ENCODE measurements at places on chromosomes 1 and 21.

DNA sequence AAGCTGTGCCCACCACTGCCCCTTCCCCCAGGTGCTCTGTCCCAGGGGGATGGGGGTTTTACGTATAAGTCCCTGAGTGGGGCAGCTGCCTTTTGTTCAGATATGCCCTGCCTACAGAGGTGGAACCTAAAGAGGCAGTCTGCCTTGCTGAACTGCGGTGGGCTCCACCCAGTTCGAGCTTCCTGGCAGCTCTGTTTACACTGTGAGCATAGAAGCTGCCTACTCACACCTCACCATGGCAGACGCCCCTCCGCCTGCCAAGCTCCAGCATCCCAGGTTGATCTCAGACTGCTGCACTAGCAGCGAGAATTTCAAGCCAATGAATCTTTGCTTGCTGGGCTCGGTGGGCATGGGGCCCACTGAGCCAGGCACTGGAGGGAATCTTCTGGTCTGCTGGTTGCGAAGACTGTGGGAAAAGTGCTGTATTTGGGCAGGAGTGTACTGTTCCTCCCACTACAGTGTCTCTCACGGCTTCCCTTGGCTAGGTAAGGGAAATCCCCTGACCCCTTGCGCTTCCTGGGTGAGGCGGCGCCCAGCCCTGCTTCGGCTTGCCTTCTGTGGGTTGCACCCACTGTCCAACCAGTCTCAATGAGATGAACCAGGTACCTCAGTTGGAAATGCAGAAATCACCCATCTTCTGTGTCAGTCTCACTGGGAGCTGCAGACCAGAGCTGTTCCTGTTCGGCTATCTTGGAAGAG is 17.6 kb upstream of the RWDD3 start:
- no peaks in the 10 kb centered on the region for H3K4me1 ChIP-seq
- H3K27ac ChIP-seq = no peak overlapping the region
- H3K36me3 ChIP-seq = no peaks in the 10 kb centered on the region
- DNase-seq = no peak
- H3K4me3 ChIP-seq = no peak overlapping the region
- no peaks in the 10 kb centered on the region for H3K27me3 ChIP-seq

- H3K4me3 ChIP-seq = no peak overlapping the region
- no peaks in the 10 kb centered on the region for H3K27me3 ChIP-seq
- no peaks in the 10 kb centered on the region for H3K4me1 ChIP-seq
- DNase-seq = no peak
- H3K27ac ChIP-seq = no peak overlapping the region
Measured at GRCh38 chr1:5649795-5650194, 342.4 kb downstream of the NPHP4 start.

DNA sequence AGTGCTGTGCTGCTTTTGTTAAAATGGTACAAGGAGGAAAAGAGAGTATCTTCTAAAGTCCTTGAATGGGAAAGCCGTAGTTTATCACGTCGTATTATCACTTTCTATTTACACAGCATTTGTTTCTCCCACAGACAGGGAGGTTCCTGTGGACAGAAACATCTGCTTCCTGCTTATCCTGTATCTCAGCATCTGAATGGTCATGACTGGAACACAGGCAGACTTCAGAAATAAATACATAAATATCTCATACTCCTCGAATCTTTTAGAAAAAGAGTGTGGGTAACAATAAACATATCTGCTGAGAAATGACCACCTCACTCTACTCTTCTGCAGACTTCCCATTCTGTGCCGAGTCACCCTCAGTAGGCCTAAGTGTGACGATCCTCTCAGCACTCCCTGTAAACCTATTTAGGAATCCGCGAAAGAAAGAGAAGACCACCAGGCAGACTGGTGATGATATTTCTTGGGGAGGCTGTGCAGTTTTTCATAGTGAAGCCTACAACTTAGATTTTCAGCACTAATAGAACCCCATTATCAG is 393.5 kb downstream of the SMYD3 start:
- no peak overlapping the region for H3K4me3 ChIP-seq
- H3K4me1 ChIP-seq = no peaks in the 10 kb centered on the region
- H3K27me3 ChIP-seq = no peaks in the 10 kb centered on the region

- DNase-seq = peak; percentile 16
- no peaks in the 10 kb centered on the region for H3K4me1 ChIP-seq
- H3K27ac ChIP-seq = no peak overlapping the region
- H3K27me3 ChIP-seq = no peaks in the 10 kb centered on the region
- H3K4me3 ChIP-seq = no peak overlapping the region
Measured at GRCh38 chr1:147177611-147178380, 5.5 kb upstream of the PRKAB2 start.

DNA sequence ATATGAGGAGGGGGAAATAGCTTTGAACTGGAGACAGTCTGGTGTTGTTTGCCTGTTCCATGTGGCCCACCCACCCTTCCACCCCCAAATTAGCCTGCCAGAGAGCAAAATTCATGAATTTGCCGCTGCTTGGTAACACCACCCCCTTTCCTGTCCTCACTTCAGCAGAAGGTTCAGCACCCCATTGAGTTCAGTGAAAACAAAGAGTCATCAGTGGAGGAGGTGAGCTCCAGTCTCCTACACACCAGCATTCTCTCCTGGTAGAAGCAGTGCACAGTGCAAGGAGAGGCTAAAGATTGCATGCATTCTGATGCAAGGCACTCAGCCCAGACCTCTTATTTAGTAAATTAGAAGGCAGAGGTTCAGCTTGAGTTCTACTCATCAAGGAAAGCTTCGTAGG is 99.7 kb upstream of the DYNLT5 start:
- H3K27me3 ChIP-seq = no peaks in the 10 kb centered on the region
- no peak for DNase-seq
- H3K4me3 ChIP-seq = no peak overlapping the region
- H3K4me1 ChIP-seq = no peaks in the 10 kb centered on the region

- no peak for DNase-seq
- H3K4me3 ChIP-seq = no peak overlapping the region
- H3K27me3 ChIP-seq = no peaks in the 10 kb centered on the region
- no peaks in the 10 kb centered on the region for H3K4me1 ChIP-seq
Measured at GRCh38 chr21:45735259-45736000, 91.9 kb downstream of the PCBP3 start.

DNA sequence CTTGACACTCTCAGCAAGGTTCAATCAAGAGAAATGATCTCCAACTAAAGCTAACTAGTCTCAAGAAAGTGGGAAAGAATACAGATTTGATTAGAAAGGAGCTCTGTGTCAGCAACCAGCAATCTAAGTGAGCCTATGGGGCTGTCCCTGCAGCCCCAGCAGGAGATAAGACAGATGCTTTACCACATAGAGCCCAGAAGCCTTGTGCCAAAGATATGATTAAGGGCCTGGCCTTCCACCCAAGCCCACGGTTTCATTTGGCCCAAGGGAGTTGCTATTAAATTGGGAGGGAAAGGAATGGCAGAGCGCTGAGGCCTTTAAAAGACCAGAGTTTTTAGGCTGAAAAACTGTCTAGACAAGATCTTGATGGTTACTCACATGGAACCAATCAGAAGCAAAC is 74.8 kb downstream of the HLCS start:
- no peak for DNase-seq
- H3K4me1 ChIP-seq = no peaks in the 10 kb centered on the region
- no peak overlapping the region for H3K4me3 ChIP-seq
- no peak overlapping the region for H3K27ac ChIP-seq

DNA sequence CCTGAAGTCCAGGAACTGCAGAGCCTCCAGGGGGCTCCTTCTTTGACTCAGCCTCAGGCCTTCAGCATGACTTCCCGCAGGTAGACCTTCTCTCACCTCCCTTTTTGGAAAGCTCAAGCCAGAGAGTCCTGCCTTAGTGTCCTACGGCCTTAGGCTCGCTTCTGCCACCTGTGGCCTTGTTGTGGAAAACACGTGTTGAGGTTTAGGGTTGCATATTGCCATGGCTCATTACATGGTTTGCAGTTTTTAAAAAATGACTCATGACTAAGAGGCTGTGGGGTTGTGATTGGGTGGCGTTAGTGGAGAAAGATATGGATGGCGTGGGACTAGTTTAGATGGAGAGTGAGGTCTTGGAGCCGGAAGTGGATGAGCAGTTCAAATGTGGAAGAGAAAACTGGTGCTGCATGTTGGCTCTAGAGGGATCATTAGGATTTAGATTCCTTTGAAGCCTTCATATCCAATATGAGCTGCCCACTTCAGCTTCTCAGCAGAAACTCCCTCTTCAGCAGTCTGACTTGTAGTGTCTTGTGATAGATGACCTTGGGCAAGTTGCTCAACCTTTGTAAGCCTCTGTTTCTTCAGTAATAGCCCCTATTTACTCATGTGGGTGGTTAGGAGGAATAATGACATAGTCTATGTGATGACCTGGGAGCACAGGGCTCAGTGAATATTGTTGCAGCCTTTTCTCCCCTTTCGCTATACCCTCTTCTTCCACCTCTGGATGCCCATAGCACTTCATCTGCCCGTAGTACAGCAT is 6.5 kb upstream of the FGGY start:
- H3K36me3 ChIP-seq = no peaks in the 10 kb centered on the region
- no peaks in the 10 kb centered on the region for H3K4me1 ChIP-seq
- H3K27me3 ChIP-seq = no peaks in the 10 kb centered on the region
- H3K27ac ChIP-seq = no peak overlapping the region
- peak; percentile 73 for DNase-seq
- H3K4me3 ChIP-seq = no peak overlapping the region

- no peak overlapping the region for H3K27ac ChIP-seq
- H3K36me3 ChIP-seq = no peaks in the 10 kb centered on the region
- no peaks in the 10 kb centered on the region for H3K27me3 ChIP-seq
Measured at GRCh38 chr1:181383695-181384094, 99.6 kb upstream of the CACNA1E start.

DNA sequence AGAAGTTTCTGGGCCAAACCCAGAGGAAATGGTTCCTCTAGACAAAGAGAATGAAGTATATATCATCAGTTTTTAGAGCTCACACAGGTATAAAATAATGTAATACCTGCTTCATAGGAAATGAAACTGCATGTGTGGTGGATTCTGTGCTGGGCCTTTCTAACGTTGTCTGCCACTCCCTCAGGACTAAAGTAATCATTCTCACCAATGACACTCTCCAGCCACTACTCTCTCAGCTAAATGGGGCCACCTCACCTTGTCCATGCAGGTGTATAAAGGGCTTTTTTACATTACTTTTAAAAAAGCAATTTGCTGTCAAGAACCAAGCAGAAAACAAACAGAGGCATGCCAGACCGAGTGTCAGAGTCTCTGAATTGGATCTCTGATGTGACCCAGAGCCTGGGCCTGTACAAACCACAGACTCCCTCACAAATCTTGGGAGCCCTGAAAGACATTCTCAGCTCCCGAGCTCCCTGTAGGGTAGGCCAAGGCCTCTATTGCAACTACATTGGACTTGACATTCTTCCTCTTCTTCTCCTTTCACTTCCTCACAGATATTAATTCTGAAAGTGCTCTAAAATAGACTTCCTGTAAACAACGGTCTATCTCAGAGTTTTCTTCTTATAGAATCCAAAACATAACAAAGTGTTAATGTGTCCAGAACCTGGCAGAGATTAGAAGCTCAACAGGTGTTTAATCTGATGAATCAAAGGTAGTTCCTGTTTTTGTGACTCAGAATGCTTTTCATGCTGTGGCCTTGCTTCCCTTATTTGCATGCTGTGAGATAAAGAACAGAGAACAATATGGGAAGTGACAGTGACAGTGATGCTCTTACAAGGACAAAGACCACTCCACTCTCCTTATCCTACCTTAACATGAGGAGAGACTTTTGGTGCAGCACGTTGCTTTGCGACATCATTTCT is 8.6 kb downstream of the AIM2 start:
- H3K4me1 ChIP-seq = no peaks in the 10 kb centered on the region
- no peak for DNase-seq
- H3K27ac ChIP-seq = no peak overlapping the region
- no peak overlapping the region for H3K4me3 ChIP-seq
- no peaks in the 10 kb centered on the region for H3K27me3 ChIP-seq
- H3K36me3 ChIP-seq = no peaks in the 10 kb centered on the region

GRCh38 chr1:222034790-222035189 is 292.9 kb upstream of the DUSP10 start:
- no peaks in the 10 kb centered on the region for H3K36me3 ChIP-seq
- H3K27ac ChIP-seq = no peak overlapping the region
- no peaks in the 10 kb centered on the region for H3K27me3 ChIP-seq

GRCh38 chr1:240499012-240499411 is 112.9 kb downstream of the GREM2 start:
- no peaks in the 10 kb centered on the region for H3K4me1 ChIP-seq
- H3K27ac ChIP-seq = no peak overlapping the region
- H3K4me3 ChIP-seq = no peak overlapping the region
- no peaks in the 10 kb centered on the region for H3K27me3 ChIP-seq
- DNase-seq = no peak

DNA sequence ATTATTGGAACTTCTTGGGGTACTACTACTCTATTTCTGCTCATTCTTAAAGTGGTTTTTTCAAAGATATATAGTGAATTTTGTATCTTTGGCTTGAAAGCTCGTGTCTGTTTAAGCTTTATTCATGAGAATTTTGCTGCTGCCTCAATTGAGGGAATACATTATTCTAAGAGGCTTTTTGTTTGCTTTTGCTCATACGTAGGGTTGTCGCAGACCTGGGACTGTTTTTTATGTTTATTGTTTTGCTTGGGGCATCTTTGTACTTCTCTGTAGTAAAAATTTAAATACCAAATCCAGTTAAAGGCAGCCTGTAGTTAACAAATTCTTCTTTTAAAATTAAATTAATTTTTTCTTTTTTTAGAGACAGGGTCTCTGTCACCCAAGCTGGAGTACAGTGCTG is 62.3 kb downstream of the ANGPTL1 start:
- no peak overlapping the region for H3K27ac ChIP-seq
- no peaks in the 10 kb centered on the region for H3K27me3 ChIP-seq
- H3K4me1 ChIP-seq = no peaks in the 10 kb centered on the region
- H3K36me3 ChIP-seq = no peaks in the 10 kb centered on the region

GRCh38 chr1:6897138-6897537 is 111.9 kb downstream of the CAMTA1 start:
- H3K4me3 ChIP-seq = no peak overlapping the region
- H3K27me3 ChIP-seq = no peaks in the 10 kb centered on the region
- no peaks in the 10 kb centered on the region for H3K4me1 ChIP-seq
- H3K36me3 ChIP-seq = no peaks in the 10 kb centered on the region
- DNase-seq = no peak
- H3K27ac ChIP-seq = no peak overlapping the region

DNA sequence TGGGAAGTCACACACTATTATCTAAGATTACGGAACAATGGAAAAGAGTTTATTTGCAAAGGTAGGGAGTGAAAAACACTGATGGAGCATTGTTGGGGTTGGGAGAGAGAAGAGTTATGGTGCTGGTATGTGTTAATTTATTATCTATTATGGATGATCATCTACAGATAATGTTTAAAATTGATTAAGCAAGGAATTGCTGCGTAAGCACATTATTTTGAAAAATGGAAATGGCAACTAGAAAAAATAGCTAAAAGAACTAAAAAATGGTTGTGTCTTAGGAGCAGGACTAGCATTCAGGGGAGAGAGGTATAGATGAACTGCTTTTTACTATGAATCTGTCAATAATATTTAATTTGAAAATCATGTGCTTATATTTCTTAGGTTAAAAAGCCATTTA is 16.0 kb upstream of the ACOT11 start:
- no peak overlapping the region for H3K27ac ChIP-seq
- H3K36me3 ChIP-seq = no peaks in the 10 kb centered on the region
- H3K27me3 ChIP-seq = no peaks in the 10 kb centered on the region

- H3K36me3 ChIP-seq = no peaks in the 10 kb centered on the region
- H3K4me1 ChIP-seq = peaks cover 30% of the 10 kb centered on the region
- peak overlapping the region; percentile 95 for H3K27ac ChIP-seq
- no peak for DNase-seq
- H3K4me3 ChIP-seq = peak overlapping the region; percentile 23
Measured at GRCh38 chr1:161197560-161198193, 1.2 kb downstream of the ADAMTS4 start.
